ENCODE measurements at places on chromosomes 1 and 21.

GRCh38 chr1:15152318-15153183 is 996 bp upstream of the TMEM51 start:
- no peak for DNase-seq

- DNase-seq, result no peak
Observed at GRCh38 chr1:59574085-59574484, 240.7 kb upstream of the HOOK1 start.

DNA sequence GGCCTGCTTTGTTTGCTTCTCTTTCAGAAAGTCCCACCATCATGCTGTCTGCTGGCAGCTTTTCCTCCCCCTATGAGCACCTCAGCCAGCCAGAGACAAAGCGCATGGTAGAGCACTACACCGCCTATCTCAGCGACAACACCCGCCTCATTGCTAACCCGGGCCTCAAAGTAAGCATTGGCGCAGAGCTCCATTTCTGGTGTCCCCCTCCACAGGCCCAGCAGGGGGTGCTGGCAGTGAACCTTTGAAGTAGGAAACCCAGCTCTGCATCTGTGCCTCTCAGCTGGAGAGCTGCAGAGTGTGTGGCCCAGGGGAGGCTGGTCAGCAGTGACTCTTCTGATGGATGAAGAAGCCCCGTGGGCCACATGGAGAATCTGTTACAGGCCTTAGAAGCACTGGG is 81.2 kb upstream of the RAVER2 start:
- DNase-seq, result no peak

DNA sequence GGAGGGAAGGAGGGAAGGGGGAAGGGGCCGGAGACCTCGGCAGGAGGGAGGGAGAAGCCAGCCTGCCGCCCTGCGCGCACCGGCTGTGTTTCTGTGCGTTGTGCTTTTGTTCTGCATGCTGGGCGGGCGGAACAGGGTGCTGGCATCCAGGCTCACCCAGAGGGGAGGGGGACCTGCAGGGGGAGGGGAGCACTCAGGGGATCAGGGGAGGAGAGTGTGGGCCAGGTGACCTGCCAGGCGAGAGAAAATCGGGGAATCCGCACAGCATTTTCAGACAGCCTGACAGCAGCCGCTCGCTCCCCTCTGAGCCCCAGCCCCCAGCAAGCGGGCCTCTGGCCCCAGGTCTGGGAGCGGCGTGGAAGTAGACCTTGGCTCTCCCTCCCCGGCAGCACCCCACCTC is 54.7 kb downstream of the RIPK4 start:
- no peak for DNase-seq

DNA sequence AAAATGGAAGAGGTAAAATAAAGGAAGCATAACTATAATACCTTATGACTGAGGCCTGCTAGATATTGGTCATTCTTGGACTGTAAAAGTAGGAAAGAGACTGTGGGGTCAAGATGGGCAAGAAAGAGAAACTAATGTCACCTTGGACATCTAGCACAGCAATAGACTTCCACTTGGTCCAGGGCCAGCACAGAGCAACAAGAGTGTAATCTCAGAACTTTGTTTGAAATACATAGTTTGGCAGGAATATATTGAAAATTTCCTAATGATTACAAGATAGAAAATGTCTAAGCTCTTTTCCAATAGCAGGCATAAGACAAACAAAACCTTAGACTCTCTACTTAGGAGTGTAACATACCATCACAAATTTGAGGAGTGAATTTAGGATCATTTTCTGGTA is 4.6 kb downstream of the LRRC8C start:
- DNase-seq, result no peak

GRCh38 chr1:240998024-240998423 is 359.0 kb downstream of the RGS7 start:
- DNase-seq, result no peak

- DNase-seq, result no peak
Observed at GRCh38 chr1:172679000-172679772, 20.3 kb downstream of the FASLG start.

DNA sequence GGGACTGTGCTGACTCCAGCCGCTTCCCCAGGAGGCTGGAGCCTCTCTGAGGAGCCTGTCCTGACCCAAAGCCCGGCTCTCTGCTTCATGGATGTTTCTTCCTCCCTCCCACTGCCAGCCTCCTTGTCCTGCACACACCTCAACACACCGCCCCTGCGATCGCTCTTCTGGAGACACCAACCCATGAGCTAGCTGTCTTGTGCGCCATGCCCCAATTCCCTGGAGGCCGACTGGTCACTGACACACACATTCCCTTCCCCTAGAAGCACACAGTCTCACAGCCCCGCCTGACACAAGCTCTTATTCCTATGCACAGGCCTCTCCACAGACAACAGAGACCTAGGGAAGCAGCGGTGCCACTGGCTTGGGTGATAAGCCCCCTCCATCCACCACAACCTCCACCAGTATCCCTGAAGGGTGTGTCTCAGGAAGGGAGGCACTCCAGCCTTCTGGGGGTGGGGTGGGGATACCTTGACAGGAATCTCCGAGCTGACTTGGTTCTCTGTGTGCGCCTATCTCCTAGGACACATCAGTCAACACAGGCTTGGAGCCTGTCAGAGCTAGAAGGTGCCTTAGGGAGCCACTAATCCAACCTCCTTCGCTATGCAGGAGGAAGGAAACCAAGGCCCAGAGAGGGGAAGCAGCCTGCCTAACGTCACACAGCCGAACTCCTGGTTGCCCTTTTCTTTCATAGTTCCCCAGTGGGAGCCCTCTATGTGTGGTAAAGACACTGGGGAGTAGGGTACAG is 31.1 kb downstream of the AHDC1 start:
- no peak for DNase-seq

DNA sequence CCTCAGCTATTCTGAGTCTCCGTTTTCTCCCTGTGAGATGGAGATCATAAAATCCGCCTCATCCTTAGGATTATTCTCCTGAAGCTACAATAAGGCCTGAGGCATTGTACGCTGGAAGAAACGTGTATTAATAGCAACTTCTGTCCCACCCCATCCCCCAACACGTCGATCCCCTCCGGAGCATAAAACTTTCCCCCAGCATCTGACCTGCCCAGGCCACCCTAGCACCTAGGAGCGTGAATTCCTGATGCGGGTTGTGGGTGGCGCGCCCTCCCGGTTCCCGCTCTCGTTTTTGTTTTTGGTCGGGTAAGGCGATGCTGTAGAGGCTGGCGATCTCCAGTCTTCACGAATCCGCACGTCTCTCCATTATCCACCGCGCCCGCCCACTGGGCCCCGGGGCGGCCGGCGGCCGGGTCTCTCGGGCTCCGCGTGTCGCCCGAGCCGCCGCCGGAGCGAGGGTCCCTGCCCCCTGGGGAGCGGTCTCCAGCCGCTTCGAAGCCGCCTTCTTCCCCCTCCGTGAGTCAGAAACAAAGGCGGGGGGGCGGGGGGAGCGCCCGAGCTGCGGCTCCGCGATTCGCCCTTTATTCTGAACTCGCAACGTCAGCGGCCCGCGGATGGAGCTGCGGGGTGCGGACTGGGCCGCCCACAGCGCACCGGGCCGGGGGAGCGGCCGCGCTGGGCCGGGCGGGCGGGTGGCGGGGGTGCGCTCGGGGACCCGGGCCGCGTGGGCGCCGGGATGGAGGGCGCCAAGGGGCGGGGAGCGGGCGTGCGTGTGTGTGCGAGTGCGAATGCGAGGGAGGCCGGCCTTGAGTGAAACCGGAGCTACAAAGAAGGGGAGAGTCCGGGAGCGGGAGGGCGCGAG is at the start of gene PLEKHO1:
TSS of gene PLEKHO1 (plus strand) at position 646 of the 862 bp plus-strand sequence. CDS start 342 bp downstream, outside the sequence.
- peak; percentile 80 for DNase-seq

DNA sequence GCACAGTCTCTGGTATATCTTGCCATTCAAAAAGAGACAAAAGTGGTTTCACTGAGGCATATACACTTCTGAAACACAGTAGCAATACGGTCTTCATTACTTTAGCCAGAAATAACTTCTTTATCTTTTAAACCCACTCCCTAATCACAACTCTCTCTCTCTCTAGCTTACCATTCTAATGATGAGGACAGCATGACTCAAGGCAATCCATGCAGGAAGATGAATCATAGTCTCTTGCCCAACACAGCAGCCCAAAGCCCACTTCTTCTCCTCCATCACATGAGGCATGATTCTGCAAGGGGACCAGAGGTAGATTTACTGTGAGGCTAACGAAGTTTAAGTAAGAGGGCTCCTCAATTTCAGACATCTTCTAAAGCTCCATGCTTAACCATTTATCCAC is 285.0 kb upstream of the NR5A2 start:
- no peak for DNase-seq

DNA sequence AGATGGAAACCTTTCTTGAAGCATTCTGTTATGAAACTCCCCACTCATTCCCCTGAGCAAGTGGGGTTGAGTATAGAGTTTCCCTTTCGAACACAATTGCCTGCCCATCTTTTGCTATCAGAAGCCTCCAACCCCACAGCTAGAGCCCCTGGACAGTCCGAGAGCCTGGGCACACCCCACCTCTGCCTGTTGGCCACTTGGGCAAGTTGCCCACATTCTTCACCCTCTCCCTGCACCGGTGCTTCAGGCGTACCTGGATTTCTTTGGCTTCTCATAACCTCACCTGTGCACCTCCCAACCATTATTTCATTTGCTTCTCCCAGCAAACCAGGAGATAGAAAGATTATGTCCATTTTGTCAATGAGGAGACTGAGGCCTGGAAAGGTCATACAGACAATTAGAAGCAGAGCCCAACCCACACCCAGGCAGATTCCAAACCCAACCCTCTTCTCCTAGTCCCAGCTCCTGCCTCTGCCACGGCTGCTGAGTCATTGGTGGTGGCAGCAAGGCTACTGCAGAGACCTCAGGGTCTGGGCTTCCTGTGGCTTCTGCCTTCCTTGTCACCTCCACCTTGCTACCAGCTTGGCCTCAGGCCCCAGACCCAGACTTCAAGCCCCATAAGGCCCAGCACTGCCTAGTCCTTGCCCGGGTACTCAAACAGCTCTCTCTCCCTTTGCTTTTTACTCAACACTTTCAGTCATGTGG is 118.7 kb upstream of the ZBTB40 start:
- DNase-seq, result no peak

DNA sequence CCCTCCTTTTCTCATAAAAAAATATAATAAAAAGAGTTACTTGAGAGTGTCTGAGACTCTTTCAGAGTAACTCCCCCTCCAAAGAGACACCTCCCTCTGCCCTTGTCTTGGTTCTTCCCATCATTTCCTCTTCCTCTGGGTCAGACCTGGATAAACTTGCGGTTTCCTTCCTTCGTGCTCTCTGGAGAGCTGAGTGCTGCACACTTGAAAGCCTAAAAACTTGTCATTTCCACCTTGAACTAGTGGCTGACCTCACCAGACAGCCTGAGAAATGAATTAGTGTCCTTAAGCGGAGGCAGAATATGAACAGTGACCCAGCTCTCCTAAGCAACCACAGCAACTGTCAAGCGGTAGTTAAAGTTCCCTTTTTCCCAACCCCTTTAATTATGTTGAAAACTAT is 88.4 kb upstream of the PROX1 start:
- no peak for DNase-seq

DNA sequence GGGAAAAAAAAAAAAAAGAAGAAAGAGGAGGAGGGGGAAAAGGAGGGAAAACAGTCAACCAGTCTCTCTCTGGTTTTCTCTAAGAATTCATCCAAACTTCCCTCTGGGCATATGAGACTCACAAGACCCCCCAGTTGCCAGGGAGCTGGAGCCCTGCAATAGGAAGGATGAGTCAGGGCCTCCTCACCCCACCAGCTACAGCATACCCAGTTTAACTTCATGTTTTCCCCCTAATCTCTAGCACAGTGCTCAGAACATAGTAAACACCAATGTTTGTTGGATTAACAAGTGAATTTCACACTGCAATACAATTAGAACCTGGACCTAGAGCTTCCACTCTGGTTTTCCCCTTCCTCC is 7.8 kb downstream of the F11R start:
- no peak for DNase-seq

GRCh38 chr1:230421481-230421880 is 4.7 kb downstream of the PGBD5 start:
- DNase-seq, result no peak

GRCh38 chr1:17922833-17923232 is 167.7 kb downstream of the ACTL8 start:
- no peak for DNase-seq

GRCh38 chr1:22508329-22508728 is 55.0 kb upstream of the EPHA8 start:
- no peak for DNase-seq

DNA sequence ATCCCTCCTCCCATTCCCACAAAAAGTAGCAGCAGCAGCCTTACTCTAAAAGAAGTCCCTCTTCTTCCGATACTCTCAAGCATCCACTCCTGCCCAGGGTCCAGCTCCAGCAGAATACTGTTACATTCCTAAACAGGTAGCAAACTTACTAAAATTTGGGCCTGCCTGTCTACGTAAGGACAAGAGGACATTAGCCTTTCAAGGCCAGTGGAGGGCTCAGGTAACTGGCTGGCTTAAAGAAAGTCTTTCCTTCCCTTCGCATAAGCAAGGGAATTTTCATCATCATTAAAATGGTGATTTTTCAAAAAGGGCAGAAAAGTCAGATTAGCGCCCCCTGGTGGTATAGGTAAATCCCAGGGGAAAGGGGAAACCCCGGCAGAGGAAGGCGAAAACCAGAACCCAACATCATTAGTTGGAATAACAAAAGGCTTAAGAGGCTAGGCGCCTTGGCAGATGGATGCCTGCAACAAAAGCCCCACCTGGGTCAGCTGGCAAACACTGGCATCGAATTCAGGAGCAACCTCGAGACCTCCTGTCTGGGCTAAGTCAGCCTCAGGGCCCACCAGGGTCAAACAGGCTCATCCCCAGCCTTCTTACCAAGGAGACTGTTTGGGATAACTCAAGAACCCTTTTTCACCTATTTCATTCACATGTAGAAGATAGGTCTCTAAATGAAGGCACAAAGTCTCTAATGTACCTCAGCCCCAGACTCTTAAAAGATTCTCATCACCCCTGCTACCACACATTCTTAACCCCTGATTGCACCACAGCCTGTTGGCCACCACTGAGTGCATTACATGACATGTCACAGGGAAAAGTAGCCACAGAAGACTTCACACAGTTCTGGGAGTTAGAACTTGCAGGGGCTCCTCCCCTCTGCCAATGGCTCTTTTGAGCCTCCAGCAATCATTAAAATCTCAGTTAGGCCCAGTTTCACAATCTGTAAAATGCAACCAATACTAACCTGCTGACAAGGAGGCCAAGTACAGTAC is 36.7 kb downstream of the ERI3 start:
- DNase-seq, result peak; percentile 11

GRCh38 chr1:34101151-34101550 is 63.9 kb downstream of the CSMD2 start:
- DNase-seq, result no peak

- DNase-seq, result peak; percentile 32
Observed at GRCh38 chr1:207077470-207078377, 10.9 kb upstream of the C4BPB start.

GRCh38 chr1:166859597-166859996 is 16.5 kb downstream of the TADA1 start:
- DNase-seq, result no peak

- DNase-seq, result no peak
Observed at GRCh38 chr1:160862203-160863060, at the start of gene CD244. TSS of gene CD244 (minus strand) at chr1:160862887. CDS start at chr1:160862677, 210 bp downstream.

- DNase-seq, result no peak
Observed at GRCh38 chr1:240559781-240560180, 52.2 kb downstream of the GREM2 start.

GRCh38 chr1:53731779-53732305 is 7.1 kb downstream of the GLIS1 start:
- no peak for DNase-seq
